Astrocyte of the spinal cord (primary cell): ENCODE measurements at places on chromosomes 6 and 20.

GRCh38 chr6:158999666-159000403 lies at the start of gene RSPH3:
Gene RSPH3 (minus strand): TSS chr6:159000202. CDS start chr6:158999550, 652 bp downstream.
- DNase-seq = peak; percentile 94

- DNase-seq = no peak
Observed at GRCh38 chr20:13526551-13526950, 112.2 kb downstream of the TASP1 start.

- peak; percentile 72 for DNase-seq
Observed at GRCh38 chr6:67639161-67639560, 995.9 kb upstream of the ADGRB3 start.

- no peak for DNase-seq
Observed at GRCh38 chr6:146315381-146316174, 228.1 kb upstream of the RAB32 start.

- peak; percentile 40 for DNase-seq
Observed at GRCh38 chr6:624979-625378, 31.9 kb downstream of the HUS1B start.

DNA sequence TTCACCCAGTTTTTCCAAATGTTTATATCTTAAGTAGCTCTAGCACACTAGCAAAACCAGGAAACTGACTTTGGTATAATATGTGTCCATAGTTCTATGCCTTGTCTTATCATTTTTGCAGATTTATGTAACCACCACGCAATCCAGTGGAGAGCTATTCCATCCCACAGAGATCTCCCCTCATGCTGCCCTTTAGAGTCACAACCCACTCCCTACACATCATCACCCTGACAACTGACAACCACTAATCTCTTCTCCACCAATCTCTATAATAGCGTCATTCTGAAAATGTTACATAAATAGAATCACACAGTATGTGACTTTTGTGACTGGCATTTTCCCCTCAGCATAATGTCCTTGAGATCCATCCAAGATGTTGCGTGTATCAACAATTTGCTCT lies 29.1 kb downstream of the HLA-DRB5 start:
- no peak for DNase-seq

GRCh38 chr6:147774856-147775255 lies 266.4 kb downstream of the SAMD5 start:
- DNase-seq = no peak

DNA sequence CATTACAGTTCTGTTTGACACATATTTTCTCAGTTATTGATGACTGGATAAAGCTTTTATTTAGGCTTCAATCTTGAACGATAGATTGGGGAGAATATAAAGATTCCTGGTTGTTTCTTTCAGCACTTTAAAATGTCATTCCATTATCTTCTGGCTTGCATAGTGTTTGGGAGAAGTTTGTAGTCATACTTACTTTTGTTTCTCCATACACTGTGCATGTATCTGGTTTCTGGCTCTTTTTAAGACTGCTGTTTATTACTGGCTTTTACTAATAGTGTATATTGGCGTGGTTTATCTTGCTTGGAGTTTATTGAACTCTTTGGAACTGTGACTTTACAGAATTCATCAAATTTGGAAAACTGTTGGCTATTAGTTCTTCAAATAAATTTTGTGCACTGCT lies 49.2 kb downstream of the RGS17 start:
- DNase-seq = no peak

GRCh38 chr6:121383478-121383877 lies 49.2 kb upstream of the TBC1D32 start:
- DNase-seq = no peak

DNA sequence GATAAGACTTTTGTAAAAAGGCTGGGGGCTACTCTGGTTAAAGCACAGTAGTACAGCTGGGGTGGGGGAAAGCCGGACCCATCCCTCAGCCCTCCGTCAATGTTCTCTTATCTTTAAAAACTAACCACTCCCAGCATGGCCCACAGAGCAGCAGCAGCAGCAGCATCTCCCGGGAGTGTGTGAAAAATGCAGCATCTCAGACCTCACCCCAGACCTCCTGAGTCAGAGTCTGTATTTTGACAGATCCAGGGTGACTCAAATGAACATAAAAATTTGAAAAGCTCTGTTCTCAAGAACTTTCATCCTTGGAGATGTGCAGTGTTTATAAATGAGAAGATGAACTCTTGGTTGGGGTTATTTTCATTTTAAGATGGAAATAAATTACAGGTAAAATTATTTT lies 277.7 kb upstream of the ECI2 start:
- DNase-seq = peak; percentile 37

GRCh38 chr20:13809855-13810254 lies 25.0 kb downstream of the NDUFAF5 start:
- DNase-seq = no peak

DNA sequence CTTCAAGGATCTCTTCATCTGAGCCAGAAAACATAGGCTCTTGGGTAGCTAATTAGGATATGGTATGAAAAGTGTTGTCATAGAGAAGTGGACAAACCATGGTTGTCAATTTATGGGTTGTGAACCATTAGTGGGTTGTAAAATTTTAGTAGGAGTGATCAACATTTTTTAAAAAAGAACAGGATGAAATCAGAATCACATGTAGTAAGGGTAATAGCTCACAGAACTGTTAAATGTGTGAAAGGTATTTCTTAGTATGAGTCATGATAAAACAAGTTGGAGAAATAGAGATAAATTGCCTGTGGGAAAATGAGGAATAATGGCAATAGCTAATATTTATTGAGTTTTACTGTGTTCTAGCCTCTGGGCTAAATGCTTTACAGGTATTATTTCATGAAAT lies 113.4 kb downstream of the MAP3K4 start:
- DNase-seq = no peak

DNA sequence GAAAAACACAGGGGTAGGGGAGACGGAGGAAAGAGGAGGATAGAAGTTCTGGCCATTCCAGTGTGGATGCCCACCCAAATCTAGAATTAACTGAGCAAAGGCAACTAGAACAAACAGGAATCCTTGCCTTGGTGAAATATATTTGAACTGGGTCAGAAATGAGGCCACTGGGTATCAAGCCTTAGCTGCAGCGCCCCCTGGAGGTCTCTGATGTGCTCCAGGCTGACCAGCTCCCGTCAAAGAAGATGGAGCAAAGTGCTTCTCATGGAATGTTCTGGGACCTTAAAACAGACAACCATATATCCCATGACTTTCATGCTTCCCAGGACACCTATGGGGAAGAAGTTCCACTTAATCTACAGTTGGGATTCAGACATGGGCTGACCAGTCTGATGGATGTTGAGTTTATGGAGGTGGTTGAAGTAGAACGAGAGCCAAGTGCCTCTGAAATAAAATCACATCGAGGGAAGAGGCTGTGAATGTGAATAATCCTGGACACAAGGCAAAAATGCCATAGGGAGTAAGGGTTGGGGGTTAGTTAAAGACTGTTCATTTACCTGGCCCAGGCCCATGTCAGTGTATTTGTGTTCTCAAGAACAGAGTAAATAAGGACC lies 50.4 kb downstream of the HLA-DPB1 start:
- DNase-seq = peak; percentile 4

DNA sequence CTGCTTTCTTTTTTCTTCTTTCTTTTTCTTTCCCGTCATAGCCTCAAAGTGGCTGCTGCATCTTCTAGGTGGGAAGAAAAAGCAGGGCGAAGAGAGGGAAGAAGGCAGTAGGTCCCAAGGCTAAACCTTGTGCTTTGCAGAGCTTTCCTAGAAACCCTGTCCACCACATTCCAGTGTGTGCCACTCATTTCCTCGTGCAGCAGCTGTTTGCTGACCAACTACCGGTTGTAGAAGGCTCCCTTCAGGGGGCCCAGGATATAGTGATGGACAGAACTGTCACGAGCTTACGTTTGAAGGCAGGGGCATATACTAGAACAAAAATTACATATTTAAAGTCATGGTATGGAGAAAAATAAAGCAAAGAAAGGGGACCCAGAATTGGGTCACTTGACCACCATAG lies 103.0 kb downstream of the SASH1 start:
- peak; percentile 78 for DNase-seq

GRCh38 chr20:34549291-34549928 lies 9.1 kb upstream of the MAP1LC3A start:
- no peak for DNase-seq

GRCh38 chr20:60581606-60582115 lies 623.4 kb downstream of the CDH26 start:
- DNase-seq = no peak

DNA sequence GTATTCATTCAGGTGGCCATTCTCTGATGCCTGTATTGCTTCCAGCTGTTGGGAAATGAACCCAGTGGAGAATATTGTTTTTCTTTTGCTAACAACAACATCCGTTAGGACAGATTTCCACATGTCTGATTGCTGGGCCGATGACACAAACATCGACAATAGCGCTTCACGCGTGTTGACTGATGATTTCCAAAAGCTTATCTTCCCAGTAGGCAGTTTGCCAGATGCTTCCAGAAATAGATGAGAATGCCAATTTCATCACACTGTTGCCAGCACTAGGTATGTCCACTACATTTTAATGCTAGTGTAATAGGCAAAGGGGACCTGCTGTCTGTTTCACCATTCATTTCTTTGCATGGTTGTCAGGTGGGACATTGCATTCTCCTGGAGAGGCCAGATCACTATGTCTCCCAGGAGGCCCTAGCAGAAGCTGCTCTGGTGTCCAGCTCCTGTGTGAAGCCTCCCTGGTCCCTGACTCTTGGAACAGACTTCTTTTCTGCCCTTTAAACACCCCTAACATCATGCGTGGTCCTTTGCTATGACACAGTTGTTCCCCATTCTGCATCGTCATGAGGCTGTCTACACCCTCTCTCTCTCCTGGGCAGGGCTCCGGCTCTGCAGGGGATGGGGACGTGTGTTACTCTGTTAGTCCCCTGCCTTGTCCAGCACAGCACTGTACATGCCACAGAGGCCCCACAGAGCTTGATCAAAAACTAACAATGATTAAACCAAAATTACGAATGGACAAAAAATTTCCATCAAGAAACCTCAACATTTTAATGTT lies 181.6 kb downstream of the CDH26 start:
- no peak for DNase-seq

GRCh38 chr6:170266061-170266825 lies 24.6 kb downstream of the DLL1 start:
- DNase-seq = no peak

GRCh38 chr20:44248410-44248759 lies 1.3 kb downstream of the GDAP1L1 start:
- DNase-seq = no peak

GRCh38 chr6:21601932-21602390 lies 8.4 kb downstream of the SOX4 start:
- no peak for DNase-seq

- DNase-seq = no peak
Observed at GRCh38 chr6:43916924-43917877, 147.2 kb downstream of the VEGFA start.

DNA sequence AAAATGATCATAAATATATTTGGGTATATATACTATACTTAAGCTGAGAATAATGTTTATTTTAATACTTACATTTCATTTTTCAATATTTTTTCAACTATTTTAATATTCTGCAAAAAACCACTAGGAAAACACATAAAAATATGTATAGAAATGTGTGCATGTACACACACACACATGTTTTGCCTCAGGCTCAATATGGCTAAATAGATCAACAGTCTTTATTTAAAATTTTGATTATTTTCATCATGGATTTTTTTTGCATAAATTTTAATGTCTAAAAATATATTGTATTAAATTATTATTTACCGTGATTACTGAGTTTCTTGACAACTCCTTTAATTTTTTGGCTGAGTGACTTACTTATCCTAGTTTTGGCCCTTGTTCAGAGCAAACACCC lies 846.5 kb downstream of the DHX35 start:
- no peak for DNase-seq

GRCh38 chr6:31723245-31723979 lies at the start of gene MPIG6B:
Gene MPIG6B (plus strand): TSS chr6:31723373. CDS start chr6:31723384, 11 bp downstream.
- DNase-seq = no peak

GRCh38 chr6:151585741-151586140 lies 91.9 kb downstream of the CCDC170 start:
- DNase-seq = no peak

DNA sequence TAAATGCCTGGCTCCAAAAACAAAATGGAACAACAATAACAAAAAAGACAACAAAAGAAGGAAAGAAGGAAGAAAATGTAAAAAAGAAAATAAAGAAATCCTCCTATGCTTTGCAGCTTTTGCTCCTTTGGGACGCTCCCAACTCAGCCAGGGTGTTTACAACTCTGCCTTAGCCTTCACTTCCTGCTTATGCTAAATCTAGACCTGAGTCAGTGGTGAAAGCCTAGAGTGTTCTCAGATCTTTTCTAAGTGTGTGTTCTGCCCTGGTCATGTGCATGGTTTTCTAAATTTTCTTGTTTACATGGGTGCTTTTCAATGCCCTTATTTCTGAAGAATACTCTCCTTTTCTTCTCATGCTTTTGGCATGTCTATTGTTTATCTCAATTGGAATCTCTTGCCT lies 19.5 kb upstream of the GRM1 start:
- no peak for DNase-seq

DNA sequence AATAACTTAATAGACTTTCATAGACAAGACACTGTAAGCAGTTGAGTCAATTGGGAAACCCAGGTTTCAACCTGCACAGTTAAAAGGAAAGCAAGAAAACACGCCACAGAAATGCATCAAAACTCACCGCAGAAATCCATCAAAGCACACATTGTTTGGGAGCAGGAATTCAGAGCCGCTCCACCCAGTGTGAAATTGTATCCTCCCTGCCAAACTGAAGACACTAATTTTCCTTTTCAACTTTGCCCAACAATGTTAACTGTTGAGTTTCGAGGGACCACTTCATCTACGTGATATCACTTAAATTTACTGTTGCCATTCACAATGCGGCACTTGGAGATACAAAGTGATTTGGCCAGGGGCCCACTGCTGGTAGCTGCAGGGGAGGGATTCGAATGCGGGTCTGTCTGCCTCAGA lies 92.7 kb downstream of the DACT2 start:
- DNase-seq = no peak

DNA sequence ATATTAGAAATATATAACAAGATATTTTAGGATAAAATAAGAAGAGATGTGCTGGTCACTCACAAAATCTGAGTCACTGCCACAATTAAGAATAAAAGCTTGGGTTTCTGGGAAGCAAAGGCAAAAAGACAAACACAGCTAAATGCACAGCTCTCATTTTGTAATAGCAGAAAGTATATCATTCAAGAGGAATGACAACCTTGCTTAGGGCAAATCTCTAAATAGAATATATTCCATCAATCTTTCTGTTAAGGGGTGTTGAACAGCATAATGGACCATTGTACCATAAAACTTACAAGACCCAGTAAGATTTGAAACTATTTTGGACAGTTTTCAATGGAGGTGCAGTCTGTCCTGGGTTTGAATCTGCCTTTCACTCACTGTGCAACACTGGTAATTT lies 464.9 kb upstream of the SOX4 start:
- no peak for DNase-seq

DNA sequence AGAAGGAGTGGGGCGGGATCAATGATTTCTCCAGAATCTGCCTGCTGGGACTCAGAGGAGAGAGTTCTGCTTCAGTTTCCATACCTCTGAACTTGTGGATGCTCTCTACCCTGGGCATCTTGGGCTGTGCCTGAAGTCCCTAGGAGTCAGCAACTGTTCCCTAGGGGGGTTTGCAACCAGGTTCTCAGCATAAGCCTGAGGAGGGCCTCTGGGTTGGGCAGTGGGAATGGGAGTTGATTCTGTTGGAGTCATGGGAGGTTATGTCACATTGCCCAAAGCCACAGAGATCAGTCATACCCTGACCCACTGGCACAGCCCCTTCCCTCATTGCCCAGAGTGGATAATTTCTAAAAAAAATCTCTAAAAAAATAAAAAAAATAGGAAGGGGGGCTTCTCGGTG lies 47.4 kb downstream of the MOCS1 start:
- no peak for DNase-seq
